Breast epithelium (tissue), 4 donors: ENCODE measurements at places on chromosomes 6 and 20. TPM values are rescaled to one million over a fixed set of nuclear protein-coding genes. Genes with fewer than 3 reads are reported as not detected.

- no peak for DNase-seq
Observed at GRCh38 chr20:45311589-45312211, 3.6 kb upstream of the MATN4 start.

- DNase-seq = no peak
Observed at GRCh38 chr6:159988983-159989454, 20.1 kb downstream of the IGF2R start.

- DNase-seq = no peak
Observed at GRCh38 chr20:18397030-18397429, 69.8 kb downstream of the DZANK1 start.

- no peak for DNase-seq
Observed at GRCh38 chr20:11918391-11918845, 725 bp downstream of the BTBD3 start.

DNA sequence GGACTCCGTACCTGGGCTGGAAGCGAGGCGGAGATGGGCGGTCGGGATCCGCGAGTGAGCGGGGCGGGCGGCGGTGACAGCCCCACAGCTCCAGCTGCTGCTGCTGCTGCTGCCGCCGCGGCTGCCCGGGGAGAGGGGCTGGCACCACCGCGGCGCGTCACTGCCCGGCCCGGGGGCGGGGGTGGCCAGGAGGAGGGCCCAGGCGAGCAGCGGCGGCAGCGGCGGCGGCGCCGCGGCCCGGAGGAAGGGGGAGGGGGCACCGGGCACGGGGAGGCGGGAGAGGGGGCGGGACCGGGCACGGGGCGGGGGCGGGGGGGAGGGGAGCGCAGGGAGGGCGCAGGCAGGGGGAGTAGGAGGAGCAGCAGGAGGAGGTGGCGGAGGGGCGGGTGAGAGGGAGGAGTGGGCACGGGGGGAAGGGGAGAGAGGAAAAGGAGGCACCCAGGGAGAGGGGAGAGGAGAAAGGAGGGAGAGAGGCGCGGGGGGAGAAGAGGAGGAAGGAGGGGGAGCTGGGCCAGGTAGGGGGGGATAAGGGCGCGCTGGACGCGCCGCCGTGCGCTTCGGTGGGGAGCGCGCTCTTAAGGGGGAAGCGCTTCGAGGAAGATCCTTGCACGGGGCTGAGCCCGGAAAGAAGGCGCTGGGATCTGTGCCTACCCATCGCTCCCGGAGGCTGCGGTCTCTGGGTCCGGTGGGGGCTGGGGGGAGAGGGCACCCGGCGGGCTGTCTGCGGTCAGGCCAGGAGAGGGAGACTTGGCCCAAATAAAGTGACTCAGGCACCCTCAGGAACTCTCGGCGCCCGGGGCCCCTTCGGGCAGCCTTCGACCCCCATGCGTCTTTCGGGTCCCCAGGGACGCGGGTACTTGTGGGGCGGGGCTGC, 101.5 kb downstream of the NOL4L start:
- no peak for DNase-seq

Gene CD93
- total RNA-seq = 64.9 TPM

Gene KIF25
- total RNA-seq = 0.66 TPM
